Memory B cell (primary cell): ENCODE measurements at places on chromosomes 12 and 14.

DNA sequence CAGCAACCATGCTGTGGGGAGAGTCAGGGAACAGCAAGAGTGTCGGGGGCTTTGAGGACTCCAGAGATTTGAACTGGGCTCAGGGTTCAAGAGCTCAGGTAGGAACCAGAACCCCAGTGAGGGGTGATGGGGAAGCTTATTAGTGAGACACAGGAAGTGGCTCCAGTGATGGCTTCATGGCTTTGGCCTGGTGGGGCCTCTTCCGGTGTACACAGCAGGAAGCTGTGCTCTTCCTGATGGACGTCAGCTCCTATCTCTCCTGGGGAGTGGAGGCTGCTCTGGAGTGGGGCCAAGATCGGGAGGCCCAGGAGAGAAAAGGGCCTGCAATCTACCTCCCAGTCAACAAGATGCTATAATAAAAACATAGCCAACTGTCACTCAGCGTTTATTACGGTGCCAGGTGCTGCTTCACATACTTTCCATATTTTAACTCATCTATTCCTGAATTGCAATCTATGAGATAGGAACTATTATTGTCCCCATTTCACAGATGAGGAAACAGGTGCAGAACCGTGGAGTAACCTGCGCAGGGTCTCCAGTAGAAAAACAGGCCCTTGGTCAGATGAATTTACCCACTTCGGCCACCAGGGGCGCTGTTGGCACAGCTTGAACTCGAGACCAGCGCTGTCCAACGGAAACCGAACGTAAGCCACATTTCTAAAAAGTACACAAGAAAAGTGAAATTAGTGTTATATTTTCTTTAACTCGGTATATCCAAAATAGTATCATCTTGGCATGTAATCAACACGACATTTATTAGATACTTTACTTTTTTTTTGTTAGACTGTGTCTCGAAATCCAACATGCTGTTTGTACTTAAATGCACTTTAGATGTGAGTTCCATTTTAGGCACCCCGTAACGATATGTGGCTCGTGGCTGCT, 63.6 kb upstream of the DLK1 start:
- DNase-seq, result peak; percentile 52

- no peak for DNase-seq
Observed at GRCh38 chr12:11891754-11892386, 178.9 kb upstream of the BCL2L14 start.

DNA sequence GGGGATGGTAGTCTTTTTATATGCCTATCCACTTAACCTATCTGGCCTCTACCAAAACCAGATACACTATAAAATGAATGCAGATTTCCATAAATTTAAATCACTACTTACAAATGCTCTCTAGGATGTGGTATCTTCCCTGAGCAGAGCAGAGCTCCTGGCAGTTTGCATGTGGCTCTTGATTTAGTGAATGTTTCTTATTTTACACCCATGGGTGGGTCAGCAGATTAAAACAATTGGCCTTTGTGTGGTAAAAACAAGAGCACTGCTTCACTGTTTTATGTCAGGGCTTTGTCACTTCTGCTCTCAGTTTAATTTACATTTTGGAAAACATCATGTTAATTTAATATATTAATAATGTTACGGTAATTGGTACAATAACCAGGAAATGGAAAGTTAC, 5.5 kb downstream of the TAS2R19 start:
- DNase-seq, result no peak

DNA sequence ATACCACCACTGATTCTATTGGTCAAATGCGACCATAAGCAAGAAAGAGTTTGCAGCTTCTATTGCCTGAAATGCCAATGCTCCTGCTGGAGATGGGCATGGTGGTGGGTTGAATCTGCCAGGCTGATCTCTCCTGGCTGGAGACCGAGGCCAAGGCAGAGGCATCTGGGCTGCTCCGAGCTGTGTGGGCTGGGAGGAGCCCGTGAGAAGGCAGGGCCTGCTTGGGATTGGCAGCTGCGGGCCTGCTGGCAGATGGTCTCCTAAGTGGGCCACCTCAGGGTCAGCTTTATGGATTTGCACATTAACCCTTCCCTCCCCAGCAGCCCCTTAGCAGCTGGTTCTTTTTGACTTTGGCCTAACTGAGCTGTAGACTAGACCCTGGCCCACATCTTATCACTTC, 25.4 kb downstream of the SRRM4 start:
- no peak for DNase-seq

DNA sequence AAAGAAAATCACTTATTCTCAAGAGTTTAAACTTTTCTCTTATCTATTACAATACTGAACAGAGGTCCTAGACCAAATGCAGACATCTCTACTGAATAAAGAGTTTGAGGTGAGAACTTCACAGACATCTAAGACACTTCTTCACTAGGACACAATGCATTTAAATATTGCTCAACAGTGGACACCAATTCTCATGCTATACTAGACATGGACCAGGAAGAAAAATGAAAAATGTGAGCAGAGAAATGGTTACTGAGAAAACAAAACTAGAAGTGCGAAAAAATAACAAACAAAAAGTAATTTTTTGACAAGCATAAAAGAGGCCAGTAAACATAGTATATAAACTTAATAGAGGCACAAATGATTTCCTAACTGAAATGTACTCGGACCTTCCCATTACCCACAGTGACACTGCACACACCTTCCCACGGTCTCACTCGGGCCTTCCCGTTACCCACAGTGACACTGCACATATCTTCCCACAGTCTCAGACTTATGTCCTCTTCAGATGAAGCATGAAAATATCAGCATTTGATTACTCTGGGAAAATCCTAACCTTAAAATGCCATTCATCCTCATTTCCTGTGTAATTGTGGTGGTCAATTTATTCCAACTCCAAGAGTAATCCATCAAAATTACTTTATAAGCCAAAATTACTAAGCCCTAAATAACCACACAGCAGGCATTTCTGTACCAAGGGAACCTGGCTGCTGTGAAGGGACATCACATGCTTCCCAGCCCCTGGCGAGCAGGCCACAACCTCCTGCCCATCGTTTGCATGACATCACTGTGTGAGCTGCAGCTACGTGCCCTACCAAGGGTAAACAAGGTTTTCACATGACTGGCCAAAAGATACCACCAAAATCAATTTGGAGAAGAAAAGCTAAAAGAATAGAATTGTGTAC, 6.4 kb downstream of the SLC15A4 start:
- DNase-seq, result no peak

GRCh38 chr12:123396954-123397353, 13.0 kb downstream of the KMT5A start:
- no peak for DNase-seq

DNA sequence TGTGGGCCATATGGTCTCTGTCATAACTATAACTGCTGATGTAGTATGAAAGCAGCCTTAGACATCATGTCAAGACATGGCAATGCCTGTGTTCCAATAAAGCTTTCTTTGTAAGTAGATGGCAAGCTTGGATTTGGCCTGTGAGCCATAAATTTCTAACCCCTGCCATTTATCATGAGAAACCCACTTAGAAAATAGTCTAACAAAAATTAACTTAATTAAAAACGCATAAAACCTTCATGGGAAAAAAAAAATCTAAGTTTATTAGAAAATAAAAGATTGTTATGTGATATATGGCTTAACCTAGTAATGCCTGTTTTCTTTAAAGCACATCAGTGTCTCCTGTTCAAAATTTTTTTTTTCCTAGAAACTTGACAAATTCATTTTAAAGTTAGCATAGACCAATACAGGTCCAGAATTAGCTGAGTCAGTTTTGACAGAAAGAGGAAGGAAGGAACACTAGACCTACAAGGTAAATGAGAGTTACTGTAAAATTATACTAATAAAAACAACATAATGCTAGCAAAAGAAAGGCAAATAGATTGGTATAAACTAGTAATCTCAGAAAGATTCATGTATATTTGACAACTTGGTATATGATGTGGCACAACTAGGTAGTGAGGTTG, 68.2 kb downstream of the USP15 start:
- DNase-seq, result no peak
